Activated naive CD8-positive, alpha-beta T cell treated with anti-CD3 and anti-CD28 coated beads, Interleukin-2, amount 10 ng/mL, durations not matched to agents 7 days and 5 days (primary cell): ENCODE measurements at places on chromosomes 11 and 22.

- peaks cover 13% of the 10 kb centered on the region for H3K4me1 ChIP-seq
- H3K36me3 ChIP-seq: peaks cover 18% of the 10 kb centered on the region
- no peaks in the 10 kb centered on the region for H3K27me3 ChIP-seq
- no peak for DNase-seq
- H3K27ac ChIP-seq: no peak overlapping the region
Measured at GRCh38 chr22:21755851-21756284, 20.3 kb upstream of the YPEL1 start.

DNA sequence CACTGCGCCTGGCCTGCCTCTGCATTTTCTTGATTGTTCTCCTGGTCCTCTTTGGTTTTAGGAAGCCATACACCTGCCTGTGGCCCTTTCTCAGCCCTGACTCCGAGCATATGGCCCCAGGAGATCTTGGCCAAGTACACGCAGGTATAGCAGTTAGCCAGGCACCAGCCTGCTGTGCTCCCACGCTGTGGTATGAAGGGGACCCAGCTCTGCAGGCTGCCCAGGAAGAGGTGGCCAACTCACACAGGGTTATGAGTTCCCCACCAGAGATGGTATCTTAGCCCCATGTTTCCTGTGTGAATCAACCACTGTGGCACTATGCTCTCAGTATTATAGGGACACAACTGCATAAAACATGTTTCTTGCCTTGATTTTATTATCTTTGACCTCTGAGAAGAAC is 31.1 kb downstream of the SGSM3 start:
- H3K4me1 ChIP-seq: peaks cover 58% of the 10 kb centered on the region
- H3K4me3 ChIP-seq: peak overlapping the region; percentile 76
- H3K27me3 ChIP-seq: no peaks in the 10 kb centered on the region
- peaks cover 23% of the 10 kb centered on the region for H3K36me3 ChIP-seq

- no peak for DNase-seq
- H3K4me1 ChIP-seq: no peaks in the 10 kb centered on the region
- no peak overlapping the region for H3K27ac ChIP-seq
- H3K27me3 ChIP-seq: peaks cover 7% of the 10 kb centered on the region
Measured at GRCh38 chr22:45935573-45935972, 41.4 kb downstream of the WNT7B start.

- no peak overlapping the region for H3K4me3 ChIP-seq
- no peaks in the 10 kb centered on the region for H3K36me3 ChIP-seq
- DNase-seq: no peak
- H3K27ac ChIP-seq: no peak overlapping the region
Measured at GRCh38 chr22:33975841-33976240, 55.6 kb upstream of the LARGE1 start.

GRCh38 chr11:47857892-47858543 is 9.9 kb upstream of the NUP160 start:
- no peaks in the 10 kb centered on the region for H3K27me3 ChIP-seq
- peaks cover 7% of the 10 kb centered on the region for H3K4me1 ChIP-seq
- no peaks in the 10 kb centered on the region for H3K36me3 ChIP-seq
- H3K27ac ChIP-seq: no peak overlapping the region
- DNase-seq: no peak

DNA sequence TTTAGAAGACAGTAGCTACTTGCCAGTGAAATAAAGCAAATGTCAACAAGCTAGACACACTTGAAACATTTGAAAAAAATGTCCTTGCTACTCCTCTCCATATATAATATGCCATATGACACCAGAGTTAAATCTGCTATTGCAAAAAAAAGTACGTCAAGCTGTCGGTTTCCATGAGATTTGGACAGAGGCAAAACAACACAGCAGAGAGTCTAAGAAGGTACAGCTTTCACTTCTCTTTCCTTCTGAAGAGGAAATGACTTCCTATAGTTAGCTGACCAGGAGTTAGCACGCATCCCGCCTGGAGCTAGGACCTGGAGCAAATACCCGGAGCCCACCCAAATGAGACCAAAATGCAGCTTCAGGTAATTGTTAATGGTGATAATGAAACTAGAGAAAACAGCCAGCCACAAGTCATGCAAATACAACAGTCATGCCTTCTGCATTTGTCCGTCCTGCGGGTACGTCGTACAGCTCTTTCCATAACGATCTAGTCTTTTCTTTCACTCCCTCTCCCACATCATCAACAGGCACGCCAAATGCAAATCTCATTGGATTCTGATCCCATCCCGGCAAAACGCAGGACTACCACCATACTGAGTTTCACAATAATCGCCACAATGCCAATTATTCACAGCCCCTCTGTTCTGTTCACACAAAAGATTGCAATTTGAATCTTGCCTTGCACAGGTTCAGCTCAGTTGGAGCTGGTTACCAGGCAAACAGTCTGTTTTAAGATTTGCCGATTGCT is 395.0 kb upstream of the CCDC90B start:
- no peak overlapping the region for H3K27ac ChIP-seq
- peaks cover 2% of the 10 kb centered on the region for H3K27me3 ChIP-seq
- no peak for DNase-seq
- H3K36me3 ChIP-seq: no peaks in the 10 kb centered on the region
- H3K4me3 ChIP-seq: no peak overlapping the region

- H3K4me1 ChIP-seq: no peaks in the 10 kb centered on the region
- peaks cover 9% of the 10 kb centered on the region for H3K27me3 ChIP-seq
- DNase-seq: no peak
- H3K27ac ChIP-seq: no peak overlapping the region
Measured at GRCh38 chr22:16866167-16866566, 41.0 kb upstream of the XKR3 start.

DNA sequence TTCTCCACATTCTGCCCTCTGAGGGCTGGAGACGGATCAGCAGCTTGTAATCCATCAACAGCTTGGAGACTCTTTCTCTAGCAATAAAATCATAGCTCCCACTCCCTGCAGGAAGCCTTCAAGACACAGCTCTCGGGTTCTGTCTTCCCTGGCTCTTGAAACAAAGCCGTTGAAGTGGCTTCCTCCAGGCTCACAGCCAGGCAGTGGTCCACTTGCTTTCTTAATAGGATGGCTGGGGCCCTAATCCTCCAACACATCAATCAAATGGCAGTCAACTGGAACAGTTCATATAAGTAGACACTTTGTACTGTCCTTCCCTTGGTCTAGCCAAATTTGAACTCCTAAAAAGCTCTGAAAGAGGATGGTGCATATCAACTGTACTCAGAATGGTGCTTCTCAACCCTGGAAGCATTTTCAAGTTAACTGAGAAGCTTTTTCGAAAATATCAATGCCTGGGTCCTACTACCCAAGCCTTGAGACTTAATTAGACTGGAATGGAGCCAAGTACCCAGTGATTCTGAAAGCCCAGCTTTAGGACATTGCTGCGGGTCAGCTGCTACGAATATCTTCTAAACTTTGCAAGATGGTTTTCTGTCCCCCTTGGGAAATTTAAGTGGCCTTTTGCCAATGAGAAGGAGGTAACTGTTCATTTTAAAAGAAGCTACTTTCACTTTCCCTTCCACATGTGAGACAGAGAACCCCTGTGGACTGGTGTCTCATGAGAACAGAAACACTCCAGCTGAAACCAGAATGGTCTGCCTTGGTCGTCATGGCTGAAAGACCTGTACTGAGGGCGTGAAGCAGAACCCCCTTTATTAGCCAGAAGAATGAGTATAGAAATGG is 74.7 kb downstream of the SC5D start:
- peak overlapping the region; percentile 89 for H3K27ac ChIP-seq
- peak overlapping the region; percentile 81 for H3K4me3 ChIP-seq
- no peak for DNase-seq
- no peaks in the 10 kb centered on the region for H3K27me3 ChIP-seq
- peaks cover 11% of the 10 kb centered on the region for H3K36me3 ChIP-seq

DNA sequence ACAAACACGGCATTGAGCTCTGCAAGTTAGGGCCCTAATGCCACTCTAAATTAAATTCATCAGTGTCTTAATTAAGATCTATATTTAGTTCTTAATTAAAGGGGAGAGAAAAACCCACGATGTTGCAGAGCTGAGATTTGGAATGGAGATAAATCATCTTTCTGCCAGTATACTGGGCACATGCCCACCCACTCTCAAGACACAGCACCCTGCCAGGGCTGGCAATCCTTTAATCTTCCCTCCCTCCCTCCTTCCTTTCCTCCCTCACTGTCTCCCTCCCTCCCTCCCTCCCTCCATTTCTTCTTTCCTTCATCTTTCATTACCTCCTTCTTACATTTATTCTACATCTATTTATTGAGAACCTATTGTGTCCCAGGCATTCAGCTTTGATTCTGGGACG is 194.8 kb downstream of the BUD13 start:
- DNase-seq: no peak
- no peak overlapping the region for H3K4me3 ChIP-seq
- no peak overlapping the region for H3K27ac ChIP-seq

DNA sequence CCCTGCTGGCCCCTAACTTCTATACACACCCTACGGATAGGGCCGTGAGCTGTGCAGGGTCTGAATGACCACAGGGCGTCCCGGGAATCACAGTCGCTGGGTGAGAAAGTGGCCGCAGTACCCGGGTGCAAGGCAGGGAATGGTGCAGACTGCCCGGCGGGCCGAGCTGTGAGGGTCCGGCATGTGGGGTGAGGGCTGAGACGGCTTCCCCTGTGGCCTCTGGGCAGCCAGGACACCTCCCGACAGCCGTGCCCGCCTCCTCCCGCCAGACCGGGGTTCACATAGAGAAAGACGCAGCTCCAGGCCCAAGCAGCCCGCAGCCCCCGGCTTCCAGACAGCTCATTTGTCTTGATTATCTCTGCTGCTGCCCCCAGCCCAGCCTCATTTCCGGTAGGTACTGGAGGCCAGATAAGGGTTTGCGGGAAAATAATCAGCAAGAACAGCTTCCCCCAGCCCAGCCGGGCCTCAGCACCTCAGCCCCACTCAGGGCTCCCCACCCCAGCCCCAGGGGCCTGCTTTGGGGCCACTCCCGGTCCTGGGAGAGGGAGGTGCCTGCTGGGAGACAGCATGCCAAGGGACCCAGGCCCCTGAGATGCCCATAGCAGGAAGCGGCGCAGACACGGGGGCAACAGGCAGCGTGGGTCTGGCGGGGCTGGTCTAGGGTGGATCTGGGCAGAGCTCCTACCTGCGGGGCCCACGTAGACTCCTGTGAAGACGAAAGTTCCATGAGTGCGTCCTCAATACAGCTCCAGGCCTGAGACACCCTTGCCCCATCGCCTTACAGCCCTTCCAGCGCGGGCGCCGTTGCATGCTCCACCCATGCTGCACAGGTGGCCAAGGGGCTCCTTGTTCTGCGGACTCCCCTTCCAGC is 123.1 kb downstream of the BRD1 start:
- no peak overlapping the region for H3K4me3 ChIP-seq
- peaks cover 3% of the 10 kb centered on the region for H3K36me3 ChIP-seq

DNA sequence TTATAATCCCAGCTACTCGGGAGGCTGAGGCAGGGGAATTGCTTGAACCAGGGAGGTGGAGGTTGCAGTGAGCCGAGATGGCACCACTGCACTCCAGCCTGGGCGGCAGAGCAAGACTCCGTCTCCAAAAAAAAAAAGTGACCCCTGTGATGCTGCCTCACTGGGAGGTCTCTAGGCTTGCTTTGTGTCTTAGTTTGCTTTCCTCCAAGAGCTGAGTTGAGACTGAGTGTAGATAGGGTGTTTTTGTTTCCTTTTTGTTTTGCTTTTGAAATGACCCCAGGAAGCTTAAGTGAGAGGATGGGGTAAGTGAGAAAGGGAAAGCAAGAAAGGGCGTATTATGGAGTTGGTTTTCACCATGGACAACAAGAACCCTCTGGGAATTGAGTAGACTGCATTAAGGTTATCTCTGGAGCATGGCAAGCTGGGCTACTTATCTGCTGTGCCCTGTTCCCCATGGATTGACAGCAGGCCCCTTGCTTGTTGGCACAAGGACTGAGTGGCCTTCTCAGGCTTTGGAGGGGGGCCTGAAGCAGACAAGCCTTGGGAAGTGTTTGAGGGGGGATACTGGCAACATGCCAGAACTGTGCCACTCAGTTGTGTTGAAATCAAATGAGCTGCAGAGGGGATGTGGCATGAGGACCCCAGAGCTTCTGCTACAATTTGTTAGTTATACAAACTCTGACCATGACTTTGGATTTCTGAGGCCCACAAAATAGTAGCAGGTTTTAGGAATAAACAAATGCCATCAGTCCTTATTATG is 300.6 kb upstream of the C11orf87 start:
- H3K36me3 ChIP-seq: no peaks in the 10 kb centered on the region
- DNase-seq: no peak
- H3K27ac ChIP-seq: no peak overlapping the region
- H3K4me3 ChIP-seq: no peak overlapping the region
- H3K4me1 ChIP-seq: no peaks in the 10 kb centered on the region

- H3K36me3 ChIP-seq: no peaks in the 10 kb centered on the region
- no peaks in the 10 kb centered on the region for H3K4me1 ChIP-seq
- DNase-seq: no peak
- no peak overlapping the region for H3K4me3 ChIP-seq
- no peak overlapping the region for H3K27ac ChIP-seq
- no peaks in the 10 kb centered on the region for H3K27me3 ChIP-seq
Measured at GRCh38 chr11:81246941-81247340, 1486.7 kb downstream of the FAM181B start.

GRCh38 chr22:26429458-26430286 is 612 bp downstream of the ASPHD2 start:
- peak overlapping the region; percentile 92 for H3K4me3 ChIP-seq
- peak overlapping the region; percentile 92 for H3K27ac ChIP-seq
- peaks cover 47% of the 10 kb centered on the region for H3K4me1 ChIP-seq
- peaks cover 7% of the 10 kb centered on the region for H3K36me3 ChIP-seq
- H3K27me3 ChIP-seq: peaks cover 8% of the 10 kb centered on the region
- peak; percentile 42 for DNase-seq

- no peak for DNase-seq
- no peak overlapping the region for H3K4me3 ChIP-seq
- H3K27me3 ChIP-seq: no peaks in the 10 kb centered on the region
- no peak overlapping the region for H3K27ac ChIP-seq
- H3K4me1 ChIP-seq: no peaks in the 10 kb centered on the region
- H3K36me3 ChIP-seq: no peaks in the 10 kb centered on the region
Measured at GRCh38 chr22:43564859-43565258, 153.0 kb downstream of the MPPED1 start.

GRCh38 chr11:61696602-61697001 is 16.4 kb downstream of the DAGLA start:
- peaks cover 9% of the 10 kb centered on the region for H3K27me3 ChIP-seq
- H3K36me3 ChIP-seq: no peaks in the 10 kb centered on the region
- no peak overlapping the region for H3K27ac ChIP-seq

GRCh38 chr11:32792948-32793475 is 1.4 kb downstream of the CCDC73 start:
- peaks cover 4% of the 10 kb centered on the region for H3K4me1 ChIP-seq
- peaks cover 20% of the 10 kb centered on the region for H3K27me3 ChIP-seq
- H3K4me3 ChIP-seq: peak overlapping the region; percentile 60
- no peak overlapping the region for H3K27ac ChIP-seq

- no peak for DNase-seq
- no peaks in the 10 kb centered on the region for H3K27me3 ChIP-seq
- H3K4me3 ChIP-seq: peak overlapping the region; percentile 76
- peaks cover 13% of the 10 kb centered on the region for H3K36me3 ChIP-seq
- H3K4me1 ChIP-seq: peaks cover 36% of the 10 kb centered on the region
- peak overlapping the region; percentile 66 for H3K27ac ChIP-seq
Measured at GRCh38 chr11:13318498-13319295, 41.1 kb downstream of the BMAL1 start.
